Transverse colon (tissue), 4 donors: ENCODE measurements at places on chromosomes 5 and 9. TPM values are rescaled to one million over a fixed set of nuclear protein-coding genes. Genes with fewer than 3 reads are reported as not detected.

GRCh38 chr5:163505049-163505367 is 411 bp upstream of the MAT2B start:
- no peak for DNase-seq

- DNase-seq, result no peak
These were observed 9.9 kb downstream of the PHAX start for GRCh38 chr5:126610616-126611015.

DNA sequence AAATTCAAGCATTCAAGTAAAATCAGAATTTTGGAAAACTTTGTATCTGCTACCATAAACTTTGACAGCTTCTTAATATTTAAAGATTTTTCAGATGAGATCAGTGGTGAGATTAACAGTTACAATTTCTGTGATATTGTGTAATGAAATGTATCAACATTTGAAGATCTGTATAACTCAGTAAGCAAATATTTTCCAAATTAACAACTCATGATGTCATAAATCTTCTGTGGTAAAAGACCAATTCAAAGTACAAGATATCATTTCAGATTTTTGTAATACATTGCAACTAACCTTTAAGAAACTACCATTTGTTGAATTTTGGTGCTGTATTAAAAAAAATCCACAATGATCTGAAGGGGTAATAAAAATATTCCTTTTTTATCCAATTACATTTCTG is 352.2 kb downstream of the KIAA0825 start:
- no peak for DNase-seq

CCDC180 gene
- 7.6 TPM for total RNA-seq

DNA sequence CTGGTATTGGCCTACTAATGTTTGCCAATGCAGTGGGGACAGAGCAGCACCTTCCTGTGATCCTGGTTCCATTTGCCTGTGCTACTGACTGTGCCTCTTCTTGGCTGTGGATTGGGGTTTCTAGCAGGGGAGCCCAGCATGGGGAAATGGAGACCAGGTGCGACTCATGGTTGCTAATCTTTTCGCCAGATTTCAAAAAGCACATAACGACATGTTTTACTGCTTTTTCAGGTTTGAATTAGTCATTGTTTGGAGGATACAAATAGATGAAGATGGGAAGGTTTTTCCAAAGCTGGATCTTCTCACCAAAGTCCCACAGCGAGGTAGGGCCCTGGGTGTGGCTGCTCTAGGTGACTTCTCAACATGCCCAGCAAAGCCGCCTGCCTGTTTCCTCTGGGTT is 57.6 kb downstream of the IPPK start:
- DNase-seq, result no peak

FOXD4L5 gene
- total RNA-seq, result not detected

DNA sequence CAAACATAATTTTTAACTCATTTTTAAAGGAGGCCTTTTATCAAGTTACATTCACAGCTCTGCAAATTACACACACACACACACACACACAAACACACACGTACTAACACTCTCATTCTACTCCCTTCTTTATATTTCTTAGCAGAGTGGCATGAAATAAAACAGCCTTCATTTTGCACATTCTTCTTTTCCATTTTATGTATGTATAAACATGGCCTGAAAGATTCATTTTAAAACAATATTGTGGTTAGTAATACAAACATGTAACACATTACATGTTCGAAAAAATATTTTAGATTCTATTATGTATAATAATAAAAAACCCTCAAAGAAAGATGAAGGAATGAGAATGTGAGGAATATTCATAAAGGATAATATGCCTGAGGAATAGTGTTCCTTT is 86.0 kb upstream of the ITGA2 start:
- no peak for DNase-seq

DNA sequence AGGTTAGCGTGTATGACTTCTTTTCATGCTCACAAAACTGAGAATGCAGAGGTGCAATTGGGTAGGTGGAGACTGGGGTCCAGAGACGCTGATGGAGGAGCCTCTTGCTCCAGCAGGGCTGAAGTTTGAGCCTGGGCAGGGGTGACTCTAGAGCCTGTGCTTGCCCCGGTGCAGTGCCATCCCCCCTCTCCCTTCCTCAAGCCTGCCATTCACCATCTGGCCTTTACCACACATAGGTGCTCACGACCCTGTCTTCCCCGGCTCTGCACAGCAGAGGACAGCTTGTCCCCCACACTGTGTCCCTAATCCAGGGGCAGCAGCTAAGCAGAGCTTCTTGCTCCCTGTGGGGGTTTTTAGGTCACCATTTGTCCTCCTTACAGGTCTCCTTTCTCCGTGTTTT is 86.5 kb downstream of the DAP start:
- no peak for DNase-seq

GRCh38 chr5:79171635-79172245 is 60.1 kb downstream of the BHMT start:
- DNase-seq, result no peak

SLC6A19 gene
- 106 TPM for total RNA-seq

SPINK4 gene
- not detected for total RNA-seq

DNA sequence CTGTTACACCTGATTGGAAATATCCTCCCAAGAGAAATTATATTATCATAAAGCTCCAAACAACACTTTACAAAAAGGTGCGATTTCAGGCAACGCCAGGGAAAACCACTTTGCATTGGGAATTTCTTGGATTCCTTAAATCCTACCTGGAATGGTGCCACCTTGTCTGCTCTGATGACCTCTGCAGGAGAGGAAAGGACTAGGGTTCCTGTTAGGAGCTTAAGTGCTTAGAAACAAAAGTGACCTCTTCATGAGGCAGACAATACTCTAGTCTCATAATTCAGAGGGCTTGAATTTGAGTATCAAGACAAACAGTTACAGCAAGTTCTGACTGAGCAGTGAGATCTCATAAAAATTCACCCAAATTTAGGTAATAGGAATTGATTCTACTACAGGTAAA is 33.9 kb upstream of the GLIS3 start:
- no peak for DNase-seq

DNA sequence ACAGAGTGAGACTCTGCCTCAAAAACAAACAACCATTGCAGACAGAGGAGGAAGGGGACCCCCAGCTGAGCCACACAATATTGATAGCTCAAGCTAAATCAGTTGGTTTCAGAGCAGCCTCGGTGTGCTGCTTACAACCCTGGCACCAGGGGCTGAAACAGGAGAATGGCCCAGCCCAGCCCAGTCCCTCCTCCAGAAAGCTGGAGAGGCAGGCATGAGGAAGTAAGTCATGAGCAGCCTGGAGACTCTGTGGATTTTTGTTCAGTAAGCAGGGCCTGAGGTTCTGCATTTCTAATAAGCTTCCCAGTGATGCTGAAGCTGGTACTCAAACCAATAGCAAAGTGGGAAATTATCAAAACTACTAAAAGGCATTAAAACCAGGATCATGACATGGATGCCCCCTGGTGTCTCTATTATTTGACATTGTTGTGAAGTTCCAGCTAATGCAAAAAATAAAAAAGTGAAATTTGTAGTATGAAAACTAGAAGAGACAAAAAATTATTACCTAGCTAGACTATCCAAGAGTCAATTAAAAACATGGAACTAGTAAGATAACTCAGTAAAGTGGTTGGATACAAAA is 14.2 kb downstream of the PRRT1B start:
- DNase-seq, result no peak

GRCh38 chr9:82981552-82981951 is 81.4 kb downstream of the RASEF start:
- no peak for DNase-seq

DNA sequence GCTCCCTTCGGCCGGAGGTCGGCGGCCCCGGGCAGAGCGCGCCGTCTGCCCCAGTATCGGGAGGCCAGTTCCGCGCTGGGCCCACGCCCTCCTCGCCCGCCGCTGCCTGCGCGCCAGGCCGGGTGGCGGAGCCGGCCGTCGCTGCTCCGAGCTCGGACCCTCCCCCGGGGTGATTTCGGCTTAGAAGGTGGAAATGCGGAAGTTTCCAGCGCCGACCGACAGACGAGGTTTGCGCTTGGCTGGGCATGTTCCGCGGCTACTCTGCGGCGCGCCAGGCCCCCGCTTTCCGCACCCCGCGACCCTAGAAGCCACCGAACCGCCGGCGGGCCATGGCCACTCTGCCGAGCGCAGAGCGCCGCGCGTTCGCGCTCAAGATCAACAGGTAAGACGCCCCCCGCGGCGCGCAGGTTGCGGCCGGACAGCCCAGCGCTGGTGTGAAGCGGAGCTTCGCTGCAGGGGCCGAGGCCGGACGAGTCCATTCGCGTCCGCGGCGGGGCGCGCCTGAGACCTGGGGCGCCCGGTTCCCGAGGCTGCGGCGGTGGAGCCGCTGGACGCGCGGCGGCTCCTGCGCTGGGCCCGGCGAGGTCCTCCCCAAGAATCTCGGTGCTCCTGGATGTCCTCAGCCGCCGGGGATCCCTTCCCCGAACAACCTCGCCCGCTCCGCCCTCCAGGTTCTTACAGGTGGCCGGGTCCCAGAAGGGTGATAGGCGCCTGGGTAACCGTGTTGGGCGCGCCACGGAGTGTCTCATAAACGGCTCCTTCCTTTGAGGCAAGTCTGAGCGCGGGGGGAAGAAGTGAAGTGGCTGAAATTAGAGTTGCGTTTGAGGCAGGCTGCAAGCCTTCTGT is at the start of gene DOCK8:
Gene DOCK8, plus strand, starts transcription at position 218 of the 846 bp plus-strand sequence. Its CDS starts 112 bp downstream, at position 330.
- peak; percentile 80 for DNase-seq

DNA sequence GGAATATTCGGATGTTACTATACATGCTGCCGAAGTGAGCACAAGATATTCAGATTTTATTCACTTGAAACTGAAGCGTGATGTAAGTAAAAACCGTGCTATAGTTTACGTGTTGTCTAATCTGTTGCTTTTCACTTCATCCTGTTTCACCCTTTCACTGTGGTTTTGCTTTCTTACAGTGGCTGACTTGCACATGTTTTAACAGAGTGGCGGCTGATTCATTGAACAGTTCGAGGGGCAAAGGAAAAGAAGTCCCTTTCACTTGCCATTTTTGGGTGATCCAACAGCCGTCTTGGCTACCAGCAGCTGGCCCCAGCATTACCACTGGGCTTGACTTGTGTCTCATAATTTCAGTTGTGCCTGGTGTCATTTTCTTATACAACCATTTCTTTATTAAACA is 134.0 kb downstream of the IRX1 start:
- DNase-seq, result no peak
